ENCODE measurements at places on chromosomes 13 and 19.

DNA sequence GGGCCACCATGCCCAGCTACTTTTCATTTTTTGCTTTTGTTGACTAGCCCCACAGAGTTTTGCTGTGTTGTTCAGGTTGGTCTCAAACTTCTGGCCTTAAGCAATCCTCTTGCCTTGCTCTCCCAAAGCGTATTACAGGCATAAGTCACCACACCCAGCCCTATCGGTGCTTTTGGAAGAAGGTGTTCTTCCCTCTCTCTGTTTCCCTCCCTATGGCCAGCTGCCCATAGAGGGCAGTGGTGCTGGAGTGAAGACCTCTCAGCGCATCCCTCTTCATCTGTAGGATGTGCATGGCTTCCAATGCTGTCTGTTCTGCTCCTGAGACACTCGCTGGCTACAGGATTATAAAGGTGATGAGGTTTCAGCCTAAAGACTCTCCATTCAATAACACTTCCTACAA is 1.3 kb upstream of the CD22 start:
- DNase-seq: no peak

GRCh38 chr19:14089412-14089661 is 1.2 kb downstream of the SAMD1 start:
- no peak for DNase-seq

GRCh38 chr19:14507704-14508542 is 10.3 kb downstream of the DNAJB1 start:
- no peak for DNase-seq

DNA sequence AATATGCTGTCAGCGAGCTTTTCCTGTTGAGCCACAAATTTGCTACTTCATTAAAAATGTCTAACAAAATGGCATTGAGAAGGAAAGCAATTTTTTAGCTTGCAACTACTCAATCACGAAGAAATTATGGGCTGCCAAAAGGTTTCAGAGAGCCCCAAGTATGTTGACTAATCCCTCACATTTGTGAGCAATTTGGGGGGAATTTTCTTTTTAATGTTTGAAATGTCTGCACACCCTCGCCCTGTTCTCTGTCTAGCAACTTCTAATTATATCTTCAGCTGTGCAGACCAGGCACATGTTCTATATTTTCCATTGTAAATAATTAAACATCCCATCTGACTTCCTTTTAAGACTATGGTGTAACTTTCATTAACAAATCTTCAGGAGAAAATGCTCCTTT is 192.9 kb downstream of the DCT start:
- no peak for DNase-seq

DNA sequence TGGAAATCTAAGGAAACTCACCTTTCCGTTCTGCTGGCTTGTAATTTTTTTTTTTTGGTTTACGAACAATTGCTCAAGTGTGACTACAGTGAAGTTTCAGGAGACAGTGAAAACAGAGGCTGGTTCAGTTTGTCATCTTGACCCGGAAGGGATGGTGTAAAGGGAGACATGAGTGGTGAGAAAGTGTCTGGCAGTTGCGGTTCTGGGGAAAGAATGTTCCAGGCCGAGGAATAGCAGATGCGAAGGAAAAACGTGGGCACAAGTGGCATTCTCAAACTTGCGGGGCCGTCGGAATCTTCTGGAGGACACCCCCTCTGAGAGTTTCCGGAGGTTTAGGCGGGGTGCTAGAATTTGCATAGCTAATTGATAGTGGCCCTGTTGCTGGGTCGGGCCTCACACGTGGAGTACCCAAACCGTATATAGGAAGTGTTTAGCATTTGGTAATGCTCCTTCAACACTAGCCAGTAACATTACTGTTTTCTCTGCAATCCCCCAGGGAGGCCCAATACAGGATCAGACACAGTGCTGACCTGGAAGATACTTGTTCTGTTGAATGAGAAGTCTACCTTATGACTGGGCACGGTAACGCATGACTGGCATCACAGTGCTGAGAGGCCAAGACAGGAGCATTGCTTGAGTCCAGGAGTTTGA is 2.8 kb upstream of the TNFSF9 start:
- no peak for DNase-seq

GRCh38 chr19:708154-709143 is at the start of gene PALM:
TSS of gene PALM (plus strand) at chr19:708935. CDS start at chr19:709147, 212 bp downstream.
- DNase-seq: peak; percentile 18

DNA sequence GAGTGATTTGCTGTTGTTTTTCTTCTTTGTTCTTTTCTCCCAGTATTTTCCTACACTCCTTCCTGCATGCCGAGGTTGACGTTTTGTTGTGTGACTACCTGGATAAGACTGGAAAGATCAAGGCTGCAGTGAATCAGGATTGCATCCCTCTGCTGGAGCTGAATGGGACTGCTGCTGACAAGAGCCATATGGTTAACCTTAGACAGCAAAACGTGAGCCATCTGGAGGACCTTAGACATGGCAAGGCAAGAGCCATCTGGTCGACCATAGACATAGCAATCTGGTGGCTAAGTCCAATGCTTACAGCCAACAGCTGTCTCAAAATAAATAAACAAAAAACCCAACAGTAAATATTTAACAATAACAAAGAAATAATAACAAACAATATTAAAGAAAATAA is 42.6 kb upstream of the ZNF91 start:
- DNase-seq: no peak

DNA sequence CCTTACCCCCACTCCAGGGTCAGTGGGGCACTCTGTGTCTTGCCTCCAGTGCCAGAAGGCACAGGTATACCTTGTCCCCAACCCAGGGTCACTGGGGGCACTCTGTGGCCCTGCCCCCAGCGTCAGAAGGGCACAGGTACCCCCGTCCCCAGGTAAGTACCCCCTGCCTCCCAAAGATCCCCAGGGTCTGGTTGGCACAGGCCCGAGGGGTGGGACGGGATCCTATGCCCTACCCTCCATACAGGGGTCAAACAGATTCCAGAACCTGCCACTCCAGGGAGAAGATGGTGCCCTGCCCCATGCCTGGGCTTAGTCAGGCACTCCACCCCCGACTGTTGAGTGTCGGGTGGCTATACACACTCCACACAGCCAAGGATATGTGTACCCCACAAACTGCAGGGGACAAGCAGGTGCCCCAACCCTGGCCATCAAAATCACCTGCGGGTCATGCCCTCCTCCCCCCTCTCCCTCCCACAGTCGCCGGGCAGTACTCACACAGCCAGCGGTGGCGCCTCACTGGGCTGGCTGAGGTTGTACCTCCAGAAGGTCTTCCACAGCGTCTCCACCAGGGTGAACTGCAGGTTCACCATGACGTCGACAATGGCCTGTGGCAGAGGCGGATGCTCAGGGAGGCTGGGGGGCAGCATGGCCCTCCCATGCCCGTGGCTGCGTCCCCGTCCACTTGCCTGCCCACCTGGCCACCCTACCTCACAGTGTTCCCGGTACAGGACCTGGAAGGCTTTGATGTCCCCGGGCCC is 13.8 kb downstream of the DCAF15 start:
- DNase-seq: no peak

DNA sequence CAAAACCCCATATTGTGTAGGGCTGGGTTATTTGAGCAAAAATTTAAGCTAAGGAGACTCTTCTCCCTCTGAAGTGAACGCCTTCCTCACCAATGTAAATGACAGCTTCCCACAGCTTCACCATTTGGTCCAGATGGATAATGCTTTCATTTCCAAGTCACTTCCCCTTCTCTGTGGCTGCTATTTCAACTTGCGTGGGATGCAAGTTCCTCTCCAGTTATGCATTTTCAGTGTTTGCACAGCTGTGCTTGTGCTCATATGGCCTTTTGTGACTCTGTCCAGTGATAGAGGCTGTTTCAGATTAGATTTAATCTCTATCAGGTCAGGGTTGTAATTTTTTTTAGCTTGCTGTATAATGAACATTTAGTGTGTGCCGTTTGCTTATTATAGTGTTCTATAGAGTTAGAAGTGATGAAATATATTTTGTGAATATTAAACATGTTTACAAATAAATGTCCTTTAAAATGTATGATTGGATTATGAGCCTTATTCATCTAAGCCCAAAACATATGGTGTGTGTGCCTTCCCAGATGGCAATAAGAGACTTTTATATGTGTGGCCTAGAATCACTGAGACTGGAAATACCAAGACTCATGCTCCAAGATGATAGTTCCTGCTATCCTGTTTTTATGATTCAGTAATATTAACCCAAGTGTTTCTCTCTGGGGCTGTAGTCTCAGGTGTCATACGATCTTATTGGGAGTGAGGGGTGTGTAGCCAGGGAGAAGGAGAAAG is 86.6 kb downstream of the TNFRSF19 start:
- peak; percentile 87 for DNase-seq

- DNase-seq: peak; percentile 24
Measured at GRCh38 chr13:23570099-23570920, at the start of gene TNFRSF19. TSS of gene TNFRSF19 (plus strand) at chr13:23570412. CDS start at chr13:23590184, 19,772 bp downstream.

DNA sequence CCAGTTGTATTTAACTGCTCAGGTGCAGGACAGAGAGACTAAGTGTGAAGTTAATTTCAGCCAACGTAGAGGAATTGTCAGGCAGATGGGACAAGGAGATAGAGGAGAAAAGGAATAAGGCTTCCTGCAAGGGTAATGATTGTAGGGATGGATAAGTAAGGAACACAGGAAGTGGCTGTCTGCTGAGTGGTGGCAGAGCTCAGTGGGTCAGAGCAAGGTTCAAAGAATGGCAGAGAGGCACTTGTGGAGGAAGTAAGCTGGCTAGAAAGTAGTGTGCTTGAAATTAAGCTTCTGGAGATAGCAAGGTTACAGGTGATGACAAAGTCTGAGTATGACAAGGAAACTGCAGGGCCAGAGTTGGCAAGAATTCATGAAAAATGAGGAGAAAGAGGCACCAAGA is 47.9 kb downstream of the USPL1 start:
- DNase-seq: no peak

GRCh38 chr13:109101550-109102144 is 472.2 kb downstream of the MYO16 start:
- no peak for DNase-seq
